ENCODE measurements at places on chromosomes 6 and 20. TPM values are rescaled to one million over a fixed set of nuclear protein-coding genes. Genes with fewer than 3 reads are reported as not detected.
A peak's percentile ranks its signal among the peaks of the same experiment; 100 is the strongest.

The AKAP7 gene
- total RNA-seq: 32.4 TPM

The PCNA gene
- 55.4 TPM for total RNA-seq

- peak; percentile 75 for DNase-seq
These were observed 12.2 kb downstream of the MYLK4 start for GRCh38 chr6:2738373-2738979.

GRCh38 chr20:44954211-44954610 is 6.0 kb downstream of the TOMM34 start:
- DNase-seq: no peak

The TSBP1 gene
- total RNA-seq: 18.4 TPM

GRCh38 chr20:37728635-37728983 is 34.8 kb downstream of the CTNNBL1 start:
- no peak for DNase-seq

DNA sequence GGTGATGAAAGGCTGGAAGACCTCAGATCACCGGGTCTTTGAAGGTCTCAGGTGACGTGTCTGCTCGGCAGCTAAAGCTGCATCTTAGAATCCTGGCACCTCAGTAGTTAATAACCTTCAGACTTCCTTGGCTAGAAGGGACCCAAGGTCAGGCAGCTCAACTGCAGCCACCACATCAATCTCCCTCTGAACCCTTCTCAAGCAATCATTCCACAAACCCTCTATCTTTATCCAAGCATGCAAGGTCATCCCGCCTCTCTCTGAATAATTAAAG is 16.7 kb upstream of the TLDC2 start:
- no peak for DNase-seq
